NCI-H2107 (cell line): ENCODE measurements at places on chromosomes 3 and 15.

DNA sequence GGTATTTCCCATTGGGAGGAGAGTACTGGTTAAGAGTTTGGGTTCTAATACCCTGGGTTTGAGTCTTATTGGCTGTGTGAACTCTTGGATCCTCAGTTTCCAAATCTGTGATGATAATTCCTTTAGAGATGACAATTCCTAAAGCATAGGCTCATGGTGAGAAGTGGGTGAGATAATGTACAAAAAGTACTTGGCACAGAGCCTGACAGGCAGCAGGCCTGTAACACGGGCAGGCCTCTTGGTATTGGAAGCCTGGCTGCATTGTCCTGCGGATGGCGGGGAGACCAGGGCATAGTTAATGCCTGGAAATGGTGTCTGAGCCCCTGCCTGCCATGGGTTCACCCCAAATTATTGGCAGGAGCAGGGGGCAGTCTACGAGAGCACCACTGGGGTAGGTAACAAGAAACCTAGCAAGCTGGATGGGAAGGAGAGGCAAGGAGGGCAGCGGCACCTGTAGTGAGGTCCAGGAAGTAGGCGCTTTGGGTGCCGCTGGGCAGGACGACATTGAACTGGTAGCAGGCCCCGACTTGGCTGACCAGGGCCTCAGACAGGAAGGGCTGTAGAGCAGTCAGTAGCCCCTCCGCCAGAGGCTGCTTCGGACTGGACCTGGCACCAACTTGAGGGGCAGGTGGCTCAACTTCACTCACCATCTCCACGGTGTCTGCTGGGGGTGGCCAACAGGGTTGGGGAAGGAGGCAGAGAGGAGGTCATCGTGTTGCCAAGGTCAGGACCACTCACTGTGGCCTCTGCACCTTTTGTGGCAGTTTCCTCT lies 7.7 kb downstream of the STOML1 start:
- no peak for DNase-seq

- DNase-seq, result no peak
Observed at GRCh38 chr15:80242802-80243201, 9.2 kb downstream of the CTXND1 start.

DNA sequence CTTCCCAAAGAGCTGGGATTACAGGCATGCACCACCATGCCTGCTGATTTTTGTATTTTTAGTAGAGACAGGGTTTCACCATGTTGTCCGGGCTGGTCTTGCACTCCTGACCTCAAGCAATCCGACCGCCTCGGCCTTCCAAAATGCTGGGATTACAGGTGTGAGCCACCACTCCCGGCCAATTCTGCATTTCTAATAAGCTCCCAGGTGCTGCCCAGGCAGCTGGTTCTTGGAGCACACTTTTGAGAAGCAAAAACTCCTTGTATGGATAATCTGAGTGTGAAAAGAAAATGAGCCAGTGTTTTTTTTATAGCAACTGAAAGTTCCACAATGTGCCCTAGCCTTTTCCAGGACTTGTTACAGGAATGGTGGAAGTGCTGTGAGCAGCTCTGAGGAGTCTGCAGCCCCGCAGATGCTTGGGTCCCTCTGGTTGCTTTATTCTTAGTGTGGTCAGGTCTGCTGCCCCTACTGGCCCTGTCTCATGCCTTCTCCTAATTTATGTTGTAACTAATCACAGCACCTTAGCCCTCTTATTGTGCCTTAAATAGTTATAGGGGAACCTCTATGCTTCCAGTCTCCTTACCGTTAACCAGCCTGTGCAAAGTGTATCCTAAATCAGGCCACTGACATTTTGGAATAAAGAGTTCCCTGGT lies 13.5 kb upstream of the KCNAB1 start:
- no peak for DNase-seq

DNA sequence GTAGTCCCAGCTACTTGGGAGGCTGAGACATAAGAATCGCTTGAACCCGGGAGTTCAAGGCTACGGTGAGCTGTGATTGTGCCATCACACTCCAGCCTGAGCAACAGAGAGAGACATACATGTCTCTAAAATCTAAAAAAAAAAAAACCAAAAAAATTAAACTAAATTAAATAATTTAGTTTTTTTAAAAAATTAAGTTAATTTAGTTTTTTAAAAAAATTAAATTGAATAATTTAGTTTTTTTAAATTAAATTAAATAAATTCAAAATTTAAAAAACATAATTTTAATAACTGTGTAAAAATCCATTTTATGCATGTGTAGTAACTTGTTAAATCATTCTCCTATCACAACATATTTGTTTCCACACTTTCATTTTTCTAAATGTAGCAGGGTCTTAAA lies 20.1 kb upstream of the ARPIN start:
- no peak for DNase-seq

GRCh38 chr15:72766025-72766424 lies 17.5 kb downstream of the ADPGK start:
- DNase-seq, result no peak

GRCh38 chr15:60695713-60696522 lies 217.0 kb upstream of the ICE2 start:
- DNase-seq, result no peak
